ENCODE measurements at places on chromosomes 2 and 18.

- no peak for DNase-seq
Measured at GRCh38 chr18:9708434-9709303, 568 bp downstream of the RAB31 start.

- DNase-seq: no peak
Measured at GRCh38 chr2:166513952-166514351, 19.9 kb upstream of the SCN7A start.

DNA sequence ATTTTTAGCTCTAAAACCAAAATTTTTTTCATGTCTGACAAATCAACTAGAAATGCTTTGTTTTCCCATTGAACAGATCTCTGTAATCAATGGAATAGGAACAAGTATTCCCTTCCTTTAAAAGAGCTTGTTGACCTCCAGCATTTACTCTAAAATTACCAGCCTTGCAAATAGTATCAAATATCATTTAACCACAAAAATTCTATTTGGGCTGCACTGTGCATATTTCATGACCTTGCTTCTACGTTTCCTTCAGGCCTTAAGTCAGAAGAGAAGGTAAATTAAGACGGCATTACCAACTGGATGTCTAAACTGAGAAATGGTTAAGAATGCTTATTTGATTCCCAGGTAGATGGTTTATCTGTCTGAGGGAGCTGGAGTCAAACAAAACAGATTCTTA, 33.3 kb upstream of the NRXN1 start:
- DNase-seq: no peak

GRCh38 chr2:224029876-224030275, 9.2 kb downstream of the SERPINE2 start:
- no peak for DNase-seq

GRCh38 chr2:181789827-181790448, 101.6 kb upstream of the ITPRID2 start:
- DNase-seq: no peak

- DNase-seq: no peak
Measured at GRCh38 chr18:48922801-48923730, 27.7 kb downstream of the SMAD7 start.

DNA sequence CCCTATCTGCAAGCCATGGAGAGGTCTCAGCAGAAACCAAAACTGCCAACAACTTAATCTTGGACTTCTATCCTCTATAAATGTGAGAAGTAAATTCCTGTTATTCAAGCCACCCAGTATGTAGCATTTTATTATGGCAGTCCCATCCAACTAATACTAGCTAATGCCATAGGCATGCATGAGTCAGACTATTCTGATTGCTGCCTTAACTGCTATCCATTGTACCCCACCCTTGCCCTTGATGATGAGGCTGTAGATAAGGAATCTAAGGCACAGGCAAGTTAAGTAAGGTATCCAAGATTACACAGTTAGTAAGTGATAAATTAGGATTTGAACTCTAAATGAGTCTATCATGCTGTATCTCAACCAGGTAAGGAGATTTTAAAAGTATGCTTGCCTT, 223.0 kb downstream of the UBE2E3 start:
- DNase-seq: no peak

DNA sequence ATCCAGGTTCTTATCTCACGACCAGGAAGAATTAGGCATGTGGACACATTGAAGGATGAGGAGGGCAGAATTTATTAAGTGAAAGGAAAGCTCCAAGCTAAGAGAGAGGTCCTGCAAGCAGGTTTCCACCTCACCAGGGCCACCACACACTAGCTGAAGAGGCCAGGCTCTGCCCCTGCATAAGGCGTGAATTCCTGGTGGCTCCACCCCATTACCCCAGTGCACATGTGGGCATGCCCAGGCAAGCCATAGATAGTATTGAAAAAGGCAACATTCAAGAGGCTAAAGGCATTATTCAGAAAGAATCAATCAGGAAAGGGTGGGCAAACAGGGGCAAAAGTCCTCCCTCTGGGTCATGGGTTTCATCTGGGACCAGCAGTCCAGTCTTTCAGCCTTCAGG, 30.9 kb upstream of the GRP start:
- no peak for DNase-seq

GRCh38 chr2:172790404-172790803, 54.8 kb downstream of the RAPGEF4 start:
- DNase-seq: no peak

GRCh38 chr2:33221046-33221784, 255.2 kb upstream of the RASGRP3 start:
- DNase-seq: no peak

GRCh38 chr2:118197011-118197675, 108.9 kb downstream of the INSIG2 start:
- DNase-seq: no peak

GRCh38 chr2:4937550-4937949, 754.6 kb upstream of the SOX11 start:
- no peak for DNase-seq

DNA sequence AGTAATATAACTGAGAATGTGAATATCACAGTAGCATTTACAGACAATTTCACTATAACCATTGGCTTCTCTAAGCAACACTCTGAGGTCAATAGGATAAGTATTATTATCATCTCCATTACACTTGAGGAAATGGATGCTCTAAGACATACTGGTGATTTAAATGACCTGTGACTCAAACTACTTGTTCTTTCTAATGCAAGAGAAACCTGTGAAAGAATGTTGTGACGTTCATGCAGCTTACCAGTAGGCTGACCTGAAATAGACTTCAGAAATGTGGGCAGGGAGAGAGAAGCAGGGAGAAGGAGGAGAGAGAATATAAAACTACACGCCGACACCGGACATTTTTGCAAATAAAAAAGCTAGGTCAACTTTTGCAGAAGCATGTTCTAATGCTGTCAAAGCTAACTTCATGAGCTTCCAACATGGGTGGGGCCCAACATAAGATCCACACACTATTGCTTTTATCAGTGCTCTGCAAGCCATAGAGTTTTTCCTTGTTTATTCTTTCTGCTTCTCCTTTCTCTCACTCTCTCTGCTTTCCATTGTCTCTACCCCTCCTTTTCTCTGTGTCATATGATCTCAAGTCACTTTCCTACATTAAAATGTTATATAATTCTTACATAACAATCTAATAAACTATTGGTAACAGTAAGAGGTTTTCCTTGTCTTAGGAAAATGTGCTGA, 217.6 kb upstream of the FN1 start:
- DNase-seq: no peak

- DNase-seq: no peak
Measured at GRCh38 chr2:206683546-206683945, 34.6 kb downstream of the DYTN start.

DNA sequence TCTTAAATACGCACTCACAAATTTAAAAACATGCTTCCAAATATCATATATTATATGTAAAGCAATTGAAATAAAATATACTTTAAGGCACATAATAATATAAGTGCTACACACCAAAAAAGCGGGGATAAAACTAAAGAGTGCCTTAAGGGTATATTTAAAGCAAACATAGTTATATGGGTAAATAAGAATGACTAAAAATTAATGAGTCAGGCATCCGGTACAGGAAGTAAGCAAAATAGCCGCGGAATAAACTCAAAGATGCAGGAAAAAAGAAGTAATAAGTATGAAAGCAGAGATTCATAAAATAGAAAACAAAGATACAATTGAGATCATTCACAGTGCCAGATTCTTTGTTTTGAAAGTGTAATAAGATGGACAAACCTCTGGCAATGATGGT, 503.5 kb upstream of the SOX11 start:
- no peak for DNase-seq

GRCh38 chr2:71846669-71847291, 300.9 kb downstream of the CYP26B1 start:
- no peak for DNase-seq

- DNase-seq: no peak
Measured at GRCh38 chr18:9475643-9476591, 604 bp downstream of the RALBP1 start.

DNA sequence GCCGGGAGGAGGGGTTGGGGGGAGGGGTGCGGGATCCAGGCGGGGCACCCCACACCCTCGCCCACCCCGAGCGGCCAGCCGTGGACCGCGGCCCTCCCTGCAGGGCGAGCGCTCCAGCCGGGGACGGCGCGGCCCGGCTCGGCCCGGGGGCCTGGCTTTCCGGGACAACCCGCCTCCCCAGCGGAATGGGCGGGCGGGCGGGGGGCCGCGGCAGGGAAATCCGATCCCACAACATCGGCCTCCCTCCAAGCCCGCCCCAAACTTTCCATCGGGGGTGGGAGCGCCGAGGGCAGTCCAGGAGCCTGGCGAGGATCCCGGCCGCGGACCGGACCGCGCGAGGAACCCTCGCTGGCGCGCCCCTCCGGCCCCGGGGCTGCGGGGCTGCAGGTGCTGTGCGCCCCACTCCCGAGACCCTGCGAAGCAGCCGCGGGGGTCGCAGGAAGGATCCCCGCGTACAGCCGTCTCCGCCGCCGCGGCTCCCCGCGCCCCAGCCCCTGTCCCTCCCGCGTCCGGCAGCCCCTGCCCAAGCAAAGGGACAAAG, 529 bp downstream of the SEMA4C start:
- no peak for DNase-seq

DNA sequence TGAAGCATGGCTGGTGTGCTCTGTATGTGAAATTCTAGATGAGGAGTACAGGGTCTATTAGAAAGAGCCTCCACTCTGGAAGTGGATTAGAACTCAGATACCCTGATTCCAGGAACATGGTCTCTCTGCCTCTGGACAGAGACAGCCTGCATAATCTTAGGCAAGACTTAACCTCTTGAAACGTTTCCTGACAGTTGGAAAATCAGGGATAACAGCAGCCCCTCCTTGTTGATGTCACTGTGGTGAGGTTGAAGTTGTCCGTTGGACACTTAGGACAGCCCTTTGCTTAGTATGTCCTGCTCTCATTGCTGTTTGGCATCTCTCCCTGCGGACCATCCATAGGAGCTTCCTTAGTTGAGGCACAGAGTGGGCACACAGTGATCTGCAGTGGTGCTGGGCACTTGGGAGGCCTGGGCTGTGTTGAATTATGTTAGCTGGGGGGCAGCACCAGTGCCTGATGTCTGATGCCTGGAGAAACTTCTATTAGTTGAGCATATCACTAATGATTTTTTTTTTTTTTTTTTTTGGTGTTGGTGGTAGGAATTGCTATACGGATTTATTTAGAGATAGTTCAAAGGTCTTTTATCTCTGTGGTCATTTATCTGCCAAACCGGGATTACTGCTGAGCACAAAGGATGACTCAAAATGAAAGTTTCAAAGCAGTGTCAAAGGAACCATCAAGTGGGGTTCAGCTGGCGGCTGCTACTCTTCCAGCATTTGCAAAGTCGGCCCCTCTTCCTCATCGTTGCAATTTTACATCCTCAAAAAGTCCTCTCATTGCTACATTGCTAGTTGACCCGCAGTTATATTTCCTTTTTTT, 28.8 kb downstream of the SETBP1 start:
- DNase-seq: no peak

- no peak for DNase-seq
Measured at GRCh38 chr2:240395448-240395847, 40.0 kb upstream of the GPC1 start.

DNA sequence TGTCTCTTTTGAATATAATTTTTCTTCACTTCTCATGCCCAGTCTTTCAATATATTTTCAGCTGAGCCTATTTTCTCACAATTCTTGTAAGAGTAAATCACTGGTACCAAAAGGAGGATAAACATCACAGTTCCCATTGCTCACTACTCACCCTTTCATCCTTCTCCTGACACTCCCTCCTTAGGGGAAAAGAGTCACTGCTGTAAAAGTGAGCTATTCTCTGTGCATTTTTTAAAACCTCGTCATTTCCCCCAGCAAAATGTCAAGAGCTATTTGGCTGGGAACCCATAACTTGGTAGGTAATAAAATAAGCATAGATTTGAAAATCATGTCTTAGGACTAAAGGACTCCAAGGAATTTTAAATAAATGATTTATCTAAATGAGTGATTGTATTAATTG, 340.1 kb upstream of the GYPC start:
- no peak for DNase-seq

DNA sequence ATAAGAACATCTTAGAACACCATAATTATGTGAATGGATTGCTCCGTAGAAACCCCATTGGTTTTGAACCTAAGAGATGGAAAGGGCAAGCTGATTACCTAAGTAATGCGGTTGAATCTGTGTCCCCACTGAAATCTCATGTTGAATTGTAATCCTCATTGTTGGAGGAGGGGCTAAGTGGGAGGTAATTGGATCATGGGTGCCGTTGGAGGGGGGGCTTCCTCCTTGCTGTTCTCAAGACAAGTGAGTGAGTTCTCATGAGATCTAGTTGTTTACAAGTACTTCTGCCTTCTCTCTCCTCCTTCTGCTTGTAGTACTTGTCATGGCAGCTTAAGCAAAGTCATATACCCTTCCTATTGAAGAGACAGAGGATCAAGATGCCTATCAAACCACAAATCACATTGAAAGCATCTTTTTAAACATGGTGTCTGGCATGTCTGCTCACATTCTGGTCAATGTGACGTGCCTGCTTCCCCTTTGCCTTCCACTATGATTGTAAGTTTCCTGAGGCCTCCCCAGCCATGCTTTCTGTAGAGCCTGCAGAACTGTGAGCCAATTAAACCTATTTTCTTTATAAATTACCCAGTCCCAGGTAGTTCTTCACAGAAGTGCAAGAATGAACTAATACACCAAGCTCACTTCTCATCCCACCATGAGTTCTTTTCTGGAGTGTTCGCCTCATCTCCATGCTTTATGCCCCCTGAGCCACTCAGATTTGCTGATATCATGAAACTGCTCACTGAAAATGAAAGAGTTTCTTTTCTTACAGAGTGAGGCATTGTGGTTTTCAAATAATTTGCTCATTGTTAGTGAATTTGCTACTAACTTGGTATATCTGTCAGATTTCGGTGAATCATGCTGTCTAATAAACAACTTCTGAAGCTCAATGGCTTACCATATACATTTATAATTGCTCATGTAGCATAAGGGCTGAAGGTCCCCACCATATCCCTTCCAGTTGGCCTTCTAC, 23.6 kb downstream of the KCNE4 start:
- DNase-seq: no peak

- peak; percentile 66 for DNase-seq
Measured at GRCh38 chr2:134207589-134208209, 46.2 kb upstream of the MGAT5 start.

DNA sequence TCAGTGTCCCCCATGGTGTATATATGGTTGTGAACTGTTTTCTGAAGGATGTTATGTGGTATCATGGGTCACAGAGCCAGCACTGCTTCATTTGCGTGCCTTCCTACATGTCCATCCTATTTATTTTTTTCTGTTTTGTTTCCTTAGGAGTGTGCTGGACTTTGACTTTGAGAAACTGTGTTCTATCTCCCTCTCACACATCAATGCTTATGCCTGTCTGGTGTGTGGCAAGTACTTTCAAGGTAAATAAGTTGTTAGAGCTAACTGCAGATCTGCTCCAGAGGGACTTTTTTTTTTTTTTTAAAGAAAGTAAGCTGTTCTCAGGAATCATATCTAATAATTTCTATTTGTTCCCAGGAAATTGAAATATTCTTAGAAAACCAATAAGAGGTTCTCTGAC, 5.4 kb downstream of the USP39 start:
- DNase-seq: no peak

DNA sequence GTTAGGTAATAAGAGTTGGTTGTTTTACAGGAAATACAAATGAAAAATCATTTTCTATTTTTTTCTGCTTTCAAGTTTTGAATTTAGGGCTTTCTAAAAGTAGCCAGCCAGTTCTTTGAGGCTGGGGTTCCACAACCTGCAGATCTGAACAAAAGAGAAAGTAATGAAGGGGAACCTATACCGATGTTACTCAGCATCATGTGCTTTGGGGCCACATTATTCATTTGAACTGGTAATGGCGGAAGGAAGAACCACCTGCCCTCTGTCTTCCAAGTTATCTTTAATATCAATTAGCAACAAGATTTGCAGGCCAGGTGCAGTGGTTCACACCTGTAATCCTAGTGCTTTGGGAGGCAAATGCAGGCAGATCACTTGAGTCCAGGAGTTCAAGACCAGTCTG, 12.9 kb upstream of the MRO start:
- no peak for DNase-seq

GRCh38 chr2:207048416-207048815, 109.1 kb downstream of the CPO start:
- DNase-seq: no peak

Data from H1 (cell line).